ENCODE measurements at places on chromosomes 1 and 21. TPM values are rescaled to one million over a fixed set of nuclear protein-coding genes. Genes with fewer than 3 reads are reported as not detected.

Gene OR2AK2
- not detected for polyA plus RNA-seq

- DNase-seq, result no peak
These were observed 57.2 kb downstream of the CD46 start for GRCh38 chr1:207808911-207809555.

DNA sequence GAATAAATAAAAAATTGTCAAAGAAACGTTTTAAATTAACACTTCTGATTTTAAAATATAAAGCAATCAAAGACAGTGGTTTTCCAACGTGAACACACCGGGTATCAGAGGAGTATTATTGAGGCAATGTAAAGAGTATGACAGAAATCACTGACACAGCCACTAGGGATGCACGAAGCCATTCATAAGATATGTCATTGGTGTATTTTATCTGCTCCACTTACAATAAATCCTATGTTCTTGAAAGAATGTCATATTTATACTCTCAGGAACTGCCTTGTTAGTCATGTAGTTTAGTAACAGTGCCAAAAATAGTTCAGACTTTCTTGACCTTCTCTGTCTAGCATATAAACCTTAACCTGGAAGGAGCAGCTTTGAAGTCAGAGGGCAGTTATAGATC, 835.0 kb upstream of the NCAM2 start:
- DNase-seq, result no peak

GRCh38 chr1:8389958-8390535, 72.1 kb downstream of the SLC45A1 start:
- no peak for DNase-seq

- no peak for DNase-seq
These were observed 8.1 kb upstream of the PSRC1 start for GRCh38 chr1:109290998-109291397.

Gene TSPEAR
- polyA plus RNA-seq, result 0.79 TPM

GRCh38 chr1:206419250-206419649, 51.0 kb upstream of the IKBKE start:
- DNase-seq, result no peak

Gene RIPK4
- polyA plus RNA-seq, result 18.8 TPM

Gene S100A7A
- not detected for polyA plus RNA-seq

All from right renal pelvis (tissue), 4 donors.